ENCODE measurements at places on chromosomes 13 and 19.

DNA sequence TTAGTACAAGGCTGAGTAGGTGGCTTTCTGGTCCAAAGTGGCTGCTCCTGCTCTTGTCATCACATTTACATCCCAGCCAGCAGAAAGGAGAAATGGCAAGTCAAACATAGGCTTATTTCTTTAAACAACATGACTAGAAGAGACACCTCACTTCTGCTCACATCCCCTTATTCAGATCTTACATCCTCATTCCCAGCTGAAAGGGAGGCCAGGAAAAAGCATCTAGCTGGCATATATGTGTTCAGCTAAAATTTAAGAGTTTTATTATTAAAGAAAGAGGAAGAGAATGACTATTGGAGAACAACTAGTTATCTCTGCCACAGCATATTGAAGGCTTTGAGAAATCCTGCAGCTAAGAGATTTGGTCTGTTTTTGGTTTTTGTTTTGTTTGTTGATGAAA lies 34.1 kb downstream of the RGCC start:
- no peak for DNase-seq

GRCh38 chr13:73984949-73985691 lies 149.1 kb downstream of the KLF12 start:
- peak; percentile 72 for DNase-seq

DNA sequence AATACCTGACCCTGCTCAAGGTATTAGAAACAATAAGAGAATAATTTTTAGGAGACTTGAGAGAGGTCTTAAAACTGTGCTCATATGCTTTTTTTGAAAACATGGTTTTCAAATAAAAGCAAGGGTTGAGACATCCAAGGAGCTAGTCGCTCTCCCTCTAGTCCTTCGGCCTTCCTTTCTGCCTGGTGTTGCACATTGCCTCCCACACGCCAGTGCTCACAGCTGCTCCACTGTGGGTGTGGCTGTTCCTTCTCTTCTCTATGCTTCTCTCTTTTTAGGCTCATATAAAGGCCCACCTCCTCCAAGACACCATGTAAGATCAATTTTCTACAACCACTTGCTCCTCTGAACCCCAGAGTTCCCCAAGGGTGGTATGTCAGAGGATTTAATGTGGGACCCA lies 352.6 kb downstream of the ENOX1 start:
- no peak for DNase-seq

GRCh38 chr13:31898378-31899071 lies 133.0 kb upstream of the FRY start:
- DNase-seq = no peak

DNA sequence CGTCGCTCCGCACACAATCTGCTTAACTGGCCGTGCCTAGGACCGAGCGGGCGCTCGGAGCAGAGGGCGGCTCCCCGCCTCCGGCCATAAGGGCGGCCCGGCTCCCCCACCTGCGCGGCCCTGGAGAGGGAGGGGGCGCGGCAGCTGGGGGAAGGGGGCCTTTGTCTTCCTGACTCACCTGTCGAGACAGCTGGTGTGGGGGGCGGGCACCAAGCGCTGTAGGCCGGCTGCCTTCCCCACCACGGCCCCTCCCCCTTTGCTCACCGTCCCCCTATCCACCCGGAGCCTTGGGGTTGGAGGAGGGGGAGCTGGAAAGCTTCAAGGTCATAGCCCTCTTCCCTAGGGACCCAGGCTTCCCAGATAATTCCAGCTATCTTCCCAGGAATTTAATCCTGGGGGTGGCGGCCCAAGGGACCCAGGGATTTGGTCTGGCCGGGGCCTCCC lies 1.2 kb downstream of the VASP start:
- no peak for DNase-seq

DNA sequence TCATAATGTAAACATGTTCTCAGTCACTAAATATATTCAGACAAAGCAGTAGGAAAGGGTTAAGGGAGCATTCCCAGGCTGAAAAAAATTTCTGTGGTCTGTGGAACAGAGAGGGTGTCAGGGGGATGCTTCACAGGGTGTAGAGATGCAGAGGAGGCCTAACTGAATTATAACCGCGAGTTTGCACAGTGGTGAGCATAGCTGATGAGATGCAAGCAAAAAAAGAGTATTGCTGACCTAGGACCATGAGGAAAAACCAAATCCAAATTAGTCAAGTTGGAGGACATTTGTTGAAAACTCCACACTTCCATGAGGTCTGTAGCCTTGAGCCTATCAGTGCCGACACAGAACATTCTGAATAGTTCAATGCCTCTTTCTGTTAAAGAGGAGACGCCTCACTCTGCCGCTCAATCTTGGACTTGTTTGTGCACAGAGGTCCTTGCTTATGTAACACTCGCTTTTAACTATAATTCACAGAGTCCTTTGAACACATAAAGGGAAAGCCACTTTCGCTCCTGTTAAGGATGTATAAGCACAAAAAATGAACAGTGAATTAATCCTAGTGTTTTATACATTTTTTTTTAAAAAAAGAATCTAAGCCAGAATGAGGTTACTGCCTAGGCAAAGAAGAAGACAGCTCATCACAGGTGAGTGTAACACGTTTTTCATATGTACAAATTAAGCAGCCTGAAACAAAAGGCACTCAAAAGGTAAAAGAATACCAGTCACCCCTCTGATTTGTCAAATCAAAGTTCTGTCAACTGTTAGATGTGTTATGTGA lies 25.8 kb upstream of the INTS6 start:
- no peak for DNase-seq

DNA sequence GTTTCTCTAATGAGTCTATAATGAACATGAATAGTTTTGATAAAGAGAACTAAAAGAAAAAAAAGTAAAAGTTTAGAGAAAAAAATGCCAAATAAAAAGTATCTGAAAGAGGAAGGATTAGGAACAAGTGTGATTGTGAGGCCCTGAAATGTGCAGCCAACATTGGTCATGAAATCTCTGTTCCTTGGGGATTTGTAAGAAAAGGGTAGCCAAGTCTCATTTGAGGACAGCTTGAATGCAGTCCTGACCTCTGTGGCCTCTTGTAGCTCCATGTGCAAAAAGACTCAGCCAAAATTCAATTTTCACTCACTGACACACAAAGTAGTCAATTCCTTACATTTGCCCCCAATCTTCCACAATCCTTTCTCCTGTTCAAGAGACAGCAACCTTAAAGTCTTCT lies 167.9 kb downstream of the KLF12 start:
- no peak for DNase-seq

- no peak for DNase-seq
Measured at GRCh38 chr13:28316836-28317235, 178.1 kb downstream of the FLT1 start.

DNA sequence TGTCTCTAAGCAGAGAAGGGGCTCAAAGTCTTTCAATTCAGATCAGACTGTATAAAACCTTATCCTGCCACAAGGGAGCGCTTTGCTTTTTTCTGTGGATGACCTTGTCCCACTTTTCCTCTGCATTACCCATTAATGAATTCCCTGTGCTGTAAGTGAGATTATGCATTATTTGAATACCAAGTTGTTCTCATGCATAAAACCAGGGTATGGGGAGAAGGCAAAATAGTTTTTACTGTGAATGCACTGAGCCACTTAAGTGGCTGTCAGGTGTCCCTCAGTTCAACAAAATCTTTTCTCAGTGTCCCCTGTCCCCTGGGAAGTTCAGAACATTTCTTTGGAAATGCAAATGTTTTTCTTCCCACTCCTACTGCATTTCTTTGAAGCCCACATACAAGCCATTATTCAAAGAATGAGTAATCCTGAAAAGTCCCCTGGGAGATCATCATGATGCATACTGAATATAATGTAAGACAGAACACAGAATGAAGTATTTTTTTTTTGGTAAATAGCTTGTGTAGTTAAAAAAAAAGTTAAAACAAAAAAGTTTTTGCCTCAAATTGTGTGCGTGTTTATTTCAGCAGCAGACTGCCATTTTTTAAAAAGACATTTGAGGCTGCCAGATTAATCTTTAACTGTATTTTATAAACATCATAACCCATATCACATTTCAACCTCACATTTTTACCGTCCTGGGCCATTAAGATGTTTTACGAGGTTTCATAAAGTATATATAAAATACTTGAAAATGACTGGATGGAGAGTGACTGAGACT lies 506.7 kb upstream of the PCDH9 start:
- no peak for DNase-seq

GRCh38 chr13:98478189-98479129 lies 98.4 kb downstream of the STK24 start:
- no peak for DNase-seq

GRCh38 chr13:48563626-48564025 lies 30.7 kb upstream of the RCBTB2 start:
- DNase-seq = no peak

GRCh38 chr19:43407416-43408005 lies 7.2 kb upstream of the TEX101 start:
- DNase-seq = no peak

GRCh38 chr19:4130744-4131438 lies 7.0 kb upstream of the MAP2K2 start:
- no peak for DNase-seq

DNA sequence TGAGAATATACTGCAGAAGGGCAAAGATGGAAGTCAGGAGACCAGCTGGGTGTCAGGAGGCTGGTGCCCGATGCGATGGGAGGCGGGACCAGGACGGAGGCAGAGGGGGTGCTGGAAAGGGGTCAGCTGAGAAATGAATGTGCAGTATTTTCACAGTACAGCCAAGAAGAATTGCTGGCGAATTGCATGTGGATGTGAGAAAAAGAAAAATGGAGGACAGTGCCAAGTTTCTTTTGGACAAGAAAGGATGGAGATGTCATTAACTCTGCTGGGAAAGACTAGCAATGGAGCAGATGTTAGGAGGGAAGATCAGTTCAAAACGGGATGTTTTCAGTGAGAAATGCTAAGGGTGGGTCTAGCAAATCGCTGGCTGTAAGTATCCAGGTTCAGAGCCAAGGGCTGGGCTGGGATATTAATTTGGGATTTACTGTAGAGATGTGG lies 7.0 kb downstream of the CRYL1 start:
- no peak for DNase-seq

GRCh38 chr13:25494698-25495411 lies 123.1 kb downstream of the ATP8A2 start:
- no peak for DNase-seq

DNA sequence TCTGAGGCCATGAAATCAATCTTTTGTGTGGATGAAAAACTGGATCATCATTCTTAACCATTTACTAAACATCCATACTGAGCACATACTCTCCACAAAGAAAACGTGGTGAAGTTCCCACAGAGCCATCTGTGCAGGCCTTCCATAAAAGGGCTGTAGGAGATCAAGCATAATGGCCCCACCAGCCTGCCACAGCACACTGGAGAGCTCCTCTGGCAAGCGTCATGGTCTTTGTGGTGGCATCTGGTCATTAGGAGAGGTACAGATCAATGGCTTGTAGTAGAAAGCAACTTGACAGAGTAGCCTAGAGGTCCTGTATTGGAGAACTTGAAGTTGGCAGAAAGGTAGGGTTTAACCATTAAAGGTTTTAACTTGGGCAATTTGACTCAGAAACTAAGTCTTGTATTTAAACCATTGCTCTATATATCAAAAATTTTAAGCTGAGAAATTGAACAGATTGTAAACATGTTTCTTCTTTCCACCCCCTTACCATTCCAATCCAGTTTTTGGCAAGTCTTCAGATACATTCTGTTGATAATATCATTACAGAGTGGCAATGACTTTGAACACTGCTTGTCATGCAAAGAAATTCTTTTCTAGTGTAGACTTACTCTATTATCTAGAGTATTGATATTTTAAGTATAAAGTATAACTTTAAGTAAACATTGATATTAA lies 128.3 kb downstream of the LMO7 start:
- DNase-seq = no peak

DNA sequence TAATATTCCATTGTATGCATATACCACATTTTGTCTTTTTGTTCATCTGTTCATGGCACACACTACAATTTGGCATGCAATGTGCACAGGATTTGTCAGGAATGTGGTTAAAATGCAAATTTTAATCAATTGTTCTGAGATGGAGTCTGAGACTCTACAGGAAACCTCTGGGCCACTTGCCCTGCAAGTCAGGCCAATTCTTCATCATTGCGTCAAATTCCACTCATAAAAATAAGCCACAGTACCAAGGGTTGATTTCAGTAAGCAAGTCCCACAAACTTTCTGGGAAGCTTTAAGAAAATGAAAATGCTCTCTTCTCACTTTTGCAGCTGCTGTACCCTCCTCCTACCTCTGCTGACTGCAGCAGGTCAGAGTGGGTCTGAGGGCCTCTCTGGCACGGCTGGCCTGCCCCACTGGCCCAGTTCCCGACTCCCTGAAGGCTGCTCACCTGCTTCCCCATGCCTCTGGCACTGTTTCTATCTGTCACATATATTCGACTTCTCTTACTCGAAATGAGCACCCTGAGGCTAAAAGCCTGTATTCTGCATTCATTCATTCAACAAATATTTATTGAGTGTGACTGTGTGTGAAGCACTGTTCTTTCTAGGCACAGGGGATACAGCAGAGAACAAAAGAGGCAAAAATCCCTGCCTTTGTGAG lies 83.8 kb upstream of the WASF3 start:
- DNase-seq = no peak

DNA sequence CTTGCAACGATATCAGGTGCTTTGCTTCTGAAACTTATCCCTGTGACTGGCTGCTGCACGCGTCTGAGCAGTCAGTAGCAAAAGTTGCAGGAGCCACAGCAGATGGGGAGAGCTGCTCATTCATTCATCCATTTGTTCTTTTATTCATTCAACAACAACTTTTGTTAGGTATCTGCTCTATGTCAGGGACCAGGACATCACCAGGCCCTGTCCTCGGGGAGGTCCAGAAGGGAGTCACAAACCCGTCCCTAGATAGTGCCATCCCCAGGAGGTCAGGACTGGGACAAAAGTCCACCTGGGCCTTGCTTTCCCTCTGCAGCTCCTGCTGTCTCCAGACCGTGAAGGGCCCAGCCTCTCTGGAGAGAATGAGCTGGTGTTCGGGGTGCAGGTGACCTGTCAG lies 2.6 kb downstream of the ARHGAP33 start:
- DNase-seq = no peak

DNA sequence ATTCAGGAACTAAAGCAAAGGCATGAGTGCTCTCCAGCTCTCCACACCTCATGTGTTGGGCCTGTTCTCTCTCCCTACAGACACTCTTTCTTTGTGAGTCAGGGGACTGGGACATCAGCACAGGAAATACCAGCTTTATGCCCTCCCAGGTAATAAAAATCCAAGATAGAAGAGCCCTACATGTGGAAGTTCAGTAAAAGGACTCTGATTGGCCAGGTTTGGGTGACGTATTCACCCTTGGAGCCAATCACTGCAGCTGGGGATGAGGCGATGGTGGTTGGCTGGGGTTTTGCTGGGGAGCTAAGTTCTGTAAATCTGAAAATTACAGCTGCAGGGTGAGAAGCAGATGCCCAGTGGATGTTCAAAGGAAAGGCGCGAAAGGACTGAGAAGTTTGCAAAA lies 32.5 kb downstream of the CCDC70 start:
- DNase-seq = no peak

DNA sequence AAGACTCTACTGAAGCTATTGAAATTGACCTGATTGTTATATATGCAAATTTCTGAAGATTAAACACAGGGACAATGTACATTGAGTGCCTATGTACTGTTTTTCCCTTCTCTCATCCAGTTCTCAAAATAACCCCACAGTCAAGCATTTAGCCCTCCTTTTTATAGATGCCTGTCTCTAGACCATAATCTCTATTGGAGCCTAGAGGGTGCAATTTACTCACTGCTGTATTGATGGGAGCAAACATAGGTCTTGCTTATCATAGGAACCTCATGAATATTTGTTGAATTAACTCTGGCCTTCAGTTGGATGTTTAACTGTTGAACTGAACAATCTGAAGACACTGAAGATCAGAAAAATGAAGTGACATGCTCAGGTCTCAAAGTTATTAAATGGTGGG lies 183.0 kb downstream of the RFC3 start:
- no peak for DNase-seq

All from CD4-positive, alpha-beta T cell (primary cell).